ENCODE measurements at places on chromosomes 5 and 9. TPM values are rescaled to one million over a fixed set of nuclear protein-coding genes. Genes with fewer than 3 reads are reported as not detected.

Gene PDLIM4
- 0.99 TPM for total RNA-seq

Gene PRELID1
- total RNA-seq: 582 TPM

Gene SLC34A1
- total RNA-seq: not detected

Gene ERAP2
- 31.6 TPM for total RNA-seq

Gene S1PR3
- not detected for total RNA-seq

Gene CYSRT1
- total RNA-seq: 1.6 TPM

Gene ORM2
- not detected for total RNA-seq

Gene CDH9
- not detected for total RNA-seq
